GM18507 (cell line): ENCODE measurements at places on chromosomes 4 and X.

GRCh38 chrX:37922928-37923327, 75.6 kb upstream of the DYNLT3 start:
- DNase-seq = no peak

- DNase-seq = no peak
Measured at GRCh38 chr4:159010563-159011260, 92.2 kb upstream of the RAPGEF2 start.

- no peak for DNase-seq
Measured at GRCh38 chrX:69282893-69283690, 117.8 kb upstream of the PJA1 start.

DNA sequence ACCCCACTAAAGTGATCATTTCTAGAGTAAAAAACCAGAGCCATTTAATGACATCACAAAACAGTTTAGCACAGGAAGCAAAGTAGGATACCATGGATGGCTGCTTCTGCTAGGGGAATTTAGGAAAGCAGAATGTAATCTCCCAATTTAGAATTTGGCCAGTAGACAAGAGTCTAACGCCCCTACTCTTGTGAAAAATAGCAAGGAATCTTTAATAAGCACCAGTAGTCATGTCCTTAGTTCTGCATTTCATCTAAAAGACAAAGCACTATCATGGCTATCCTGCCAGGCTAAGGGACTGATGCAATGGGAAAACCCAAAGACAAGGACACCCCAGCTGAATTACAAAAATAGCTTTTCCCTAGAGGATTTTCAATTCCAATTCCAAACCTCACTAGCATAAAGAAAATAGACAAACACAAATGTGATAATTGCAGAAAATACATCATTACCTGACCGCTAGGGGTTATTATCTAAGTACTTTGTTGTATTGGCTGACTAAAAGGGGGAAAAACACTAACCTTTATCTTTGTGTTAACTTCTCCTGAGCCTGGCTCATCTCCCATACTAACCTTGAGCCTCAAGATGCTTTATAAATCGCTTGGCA, 2.6 kb upstream of the AMMECR1 start:
- no peak for DNase-seq

- no peak for DNase-seq
Measured at GRCh38 chr4:165331359-165331758, 3.9 kb downstream of the MSMO1 start.

DNA sequence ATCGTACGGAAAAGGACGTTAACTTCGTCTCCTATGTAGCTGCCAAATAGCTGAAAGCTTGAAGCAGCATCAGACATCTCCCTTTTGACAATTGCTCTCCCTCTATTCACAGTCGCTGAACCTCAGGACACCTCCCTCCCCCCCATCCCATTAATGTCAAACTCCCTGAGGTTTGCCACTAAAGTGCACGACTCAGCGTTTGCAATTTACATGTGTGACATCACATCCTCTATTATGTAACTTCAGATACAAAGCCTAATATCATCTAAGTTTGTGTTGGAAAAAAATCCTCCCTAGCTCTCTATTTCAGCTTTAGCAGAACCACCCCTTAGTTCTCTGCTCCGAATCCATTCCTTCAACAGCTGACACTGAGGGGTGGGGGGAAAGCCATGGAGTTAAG, 5.5 kb upstream of the NR3C2 start:
- DNase-seq = no peak

DNA sequence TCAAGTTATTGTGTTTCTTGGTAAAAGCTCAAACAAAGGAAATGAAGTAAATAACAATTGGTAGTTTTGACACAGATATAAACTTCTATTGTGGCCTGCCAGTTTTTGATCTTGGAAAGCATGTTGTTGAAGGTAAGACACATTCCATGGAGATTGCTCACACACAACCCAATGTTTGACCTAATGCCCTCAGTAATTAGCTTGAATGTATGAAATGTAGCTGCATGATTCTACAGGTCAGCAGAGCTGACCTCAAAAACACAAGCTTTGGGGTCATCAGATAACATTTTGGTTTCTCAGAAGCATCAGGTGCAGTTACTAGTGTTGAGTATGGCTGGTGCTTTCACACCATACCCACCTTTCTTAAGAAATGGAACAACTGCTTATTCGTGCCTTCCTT, 16.5 kb downstream of the GPR173 start:
- DNase-seq = no peak

DNA sequence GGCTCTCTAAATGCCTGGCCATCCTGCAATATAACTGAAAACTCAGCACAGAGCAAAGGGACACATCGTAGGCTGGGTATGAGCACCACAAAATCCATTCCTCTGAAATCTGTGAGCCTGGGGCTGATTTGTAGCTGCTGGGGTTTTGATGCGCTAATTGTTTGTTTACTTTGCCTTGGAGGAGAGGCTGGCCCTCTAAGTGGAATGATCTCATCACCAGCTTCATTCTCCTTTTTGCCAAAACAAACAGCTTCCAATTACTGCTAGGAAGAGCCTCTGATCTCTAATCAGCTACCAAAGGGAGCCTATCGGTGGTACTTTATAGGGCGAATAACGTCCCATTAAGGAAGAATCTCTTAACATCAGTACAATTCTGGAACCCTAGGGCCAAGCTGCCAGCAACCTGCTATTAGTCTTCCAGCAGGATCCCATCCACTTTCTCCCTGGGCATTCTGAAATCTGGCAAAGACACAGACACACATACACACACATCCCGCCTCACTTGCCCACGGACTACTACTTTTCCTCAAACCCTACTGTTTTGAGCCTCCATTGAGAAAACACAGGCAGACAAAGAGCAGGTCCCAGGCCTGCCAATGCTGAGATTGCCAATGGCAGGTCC, 5.8 kb downstream of the ANOS1 start:
- no peak for DNase-seq

DNA sequence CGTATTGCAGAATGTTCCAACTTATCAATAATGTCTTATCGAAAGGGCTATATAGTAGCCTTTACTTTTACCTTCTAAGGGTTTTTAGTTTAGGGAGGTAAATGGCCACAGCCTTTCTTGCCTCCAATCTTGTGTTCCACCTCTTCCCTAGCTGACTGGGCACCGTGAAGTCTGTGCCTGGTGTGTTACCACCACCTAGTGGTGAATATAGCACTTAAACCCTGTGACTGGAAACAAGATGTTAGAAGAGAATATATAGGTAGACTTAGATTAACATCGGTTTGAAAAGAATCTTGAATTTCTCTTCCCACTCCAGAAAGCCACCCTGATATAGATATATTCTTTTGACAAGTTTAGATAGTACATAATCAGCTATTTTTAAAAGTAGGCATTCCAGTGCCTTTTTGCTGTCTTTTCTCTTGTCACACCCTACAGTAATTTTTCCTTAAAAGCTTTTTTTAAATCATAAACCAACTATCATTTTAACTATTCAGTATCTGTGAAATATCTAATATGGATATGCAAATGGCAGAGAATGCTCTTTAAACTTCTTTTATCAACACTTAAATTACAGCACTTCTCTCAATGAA, 27.8 kb upstream of the ADH7 start:
- peak; percentile 44 for DNase-seq

- no peak for DNase-seq
Measured at GRCh38 chr4:8599657-8600056, 7.1 kb downstream of the CPZ start.

DNA sequence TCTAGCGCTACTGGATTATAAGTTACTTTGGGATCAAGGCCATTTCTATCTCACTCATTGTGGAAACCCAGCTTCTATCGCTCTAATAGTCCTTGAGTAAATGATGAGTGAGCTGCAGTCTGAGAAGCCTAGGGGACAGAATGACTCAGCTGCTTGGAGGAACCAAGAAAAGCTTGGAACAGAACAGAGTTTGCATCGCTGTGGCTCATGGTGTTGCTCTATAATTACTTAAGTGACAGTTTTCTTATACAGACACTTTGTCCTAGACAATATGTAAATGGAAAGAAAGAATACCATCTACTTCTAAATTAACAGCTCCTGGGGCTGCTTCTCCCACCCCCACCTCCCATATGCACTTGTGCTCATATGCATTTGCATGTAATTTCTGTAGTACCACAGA, 156.9 kb downstream of the SLIT2 start:
- DNase-seq = no peak

DNA sequence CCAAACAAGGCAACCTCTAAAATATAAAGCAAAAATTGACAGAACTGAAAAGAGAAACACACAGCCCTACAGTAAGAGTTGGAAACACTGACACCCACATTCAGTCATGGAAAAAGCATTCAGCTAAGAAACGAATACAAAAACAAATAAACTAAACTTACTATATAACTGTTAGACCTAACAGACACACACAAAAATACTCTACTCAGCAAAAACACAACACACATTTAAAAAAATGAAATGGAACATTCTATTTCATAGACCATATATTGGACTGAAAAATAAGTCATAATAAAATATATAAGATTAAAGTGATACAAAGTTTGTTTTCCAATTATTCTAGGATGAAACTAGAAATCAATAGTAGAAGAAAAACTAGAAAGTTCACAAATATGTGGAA, 488.8 kb upstream of the POU3F4 start:
- no peak for DNase-seq

- DNase-seq = no peak
Measured at GRCh38 chr4:116926631-116927295, 158.6 kb downstream of the TRAM1L1 start.
